Activated CD4-positive, alpha-beta T cell treated with anti-CD3 and anti-CD28 coated beads, Interleukin-2, amount 10 ng/mL, durations not matched to agents 24 days and 14 days (primary cell): ENCODE measurements at places on chromosomes 3 and 15. TPM values are rescaled to one million over a fixed set of nuclear protein-coding genes. Genes with fewer than 3 reads are reported as not detected.

The SYNM gene
- 0.79 and 1.1 TPM in 2 replicates for total RNA-seq

DNA sequence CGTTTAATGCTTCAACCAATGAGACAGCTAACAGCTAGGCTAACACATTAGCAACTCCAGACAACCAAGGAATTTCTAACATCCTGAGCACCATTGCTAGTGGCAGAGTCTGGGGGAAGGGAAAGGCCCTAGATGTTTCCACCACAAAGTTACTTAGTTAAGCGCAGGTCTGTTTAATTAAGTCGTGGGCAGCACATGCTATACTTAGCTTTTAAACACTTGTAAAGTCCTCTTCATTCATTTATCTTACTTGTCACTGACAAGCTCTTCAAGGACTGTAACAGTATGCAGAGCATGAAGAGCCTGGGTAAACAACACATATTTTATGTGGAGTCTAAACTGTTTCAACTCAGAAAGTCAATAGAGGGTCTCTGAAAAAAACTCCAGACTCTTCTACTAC, 221.1 kb upstream of the WNT5A start:
- no peak overlapping the region for H3K27ac ChIP-seq
- no peaks in the 10 kb centered on the region for H3K36me3 ChIP-seq
- DNase-seq = no peak
- no peak overlapping the region for H3K4me3 ChIP-seq
- no peaks in the 10 kb centered on the region for H3K4me1 ChIP-seq
- H3K27me3 ChIP-seq = no peaks in the 10 kb centered on the region

- H3K4me3 ChIP-seq = no peak overlapping the region
- H3K27me3 ChIP-seq = peaks cover 37% of the 10 kb centered on the region
- no peak for DNase-seq
- H3K27ac ChIP-seq = no peak overlapping the region
- no peaks in the 10 kb centered on the region for H3K36me3 ChIP-seq
Measured at GRCh38 chr15:48641416-48641815, 4.1 kb downstream of the FBN1 start.

GRCh38 chr15:56082263-56082761, 88.9 kb upstream of the NEDD4 start:
- no peaks in the 10 kb centered on the region for H3K36me3 ChIP-seq
- H3K4me1 ChIP-seq = peaks cover 3% of the 10 kb centered on the region
- H3K4me3 ChIP-seq = no peak overlapping the region
- H3K27me3 ChIP-seq = peaks cover 11% of the 10 kb centered on the region

- no peaks in the 10 kb centered on the region for H3K36me3 ChIP-seq
- H3K27ac ChIP-seq = no peak overlapping the region
- peaks cover 28% of the 10 kb centered on the region for H3K27me3 ChIP-seq
- no peak overlapping the region for H3K4me3 ChIP-seq
Measured at GRCh38 chr3:171685116-171685895, 125.0 kb downstream of the PLD1 start.

The CATSPER2 gene
- total RNA-seq = 8.9 and 10.0 TPM in 2 replicates

DNA sequence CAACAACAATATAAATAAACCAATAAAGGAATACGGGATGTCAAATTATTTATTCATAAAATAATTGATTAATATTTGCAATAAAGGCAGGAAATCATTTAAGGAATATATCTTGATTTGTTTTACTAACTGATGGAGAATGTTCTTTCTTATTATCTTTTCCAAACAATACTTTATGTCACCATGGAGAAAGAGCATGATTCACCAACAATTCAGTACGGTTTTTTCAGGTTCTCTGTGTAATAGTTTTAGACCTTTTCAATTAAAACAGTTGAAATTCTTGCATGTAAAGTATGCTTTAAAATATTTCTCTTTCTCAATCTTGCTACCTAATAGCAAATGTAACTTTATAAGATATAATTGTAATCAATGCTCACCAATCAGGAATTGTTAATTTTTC, 41.7 kb upstream of the MBNL1 start:
- no peaks in the 10 kb centered on the region for H3K36me3 ChIP-seq
- H3K27ac ChIP-seq = no peak overlapping the region
- no peak for DNase-seq
- no peak overlapping the region for H3K4me3 ChIP-seq
- H3K27me3 ChIP-seq = no peaks in the 10 kb centered on the region
- H3K4me1 ChIP-seq = peaks cover 42% of the 10 kb centered on the region

DNA sequence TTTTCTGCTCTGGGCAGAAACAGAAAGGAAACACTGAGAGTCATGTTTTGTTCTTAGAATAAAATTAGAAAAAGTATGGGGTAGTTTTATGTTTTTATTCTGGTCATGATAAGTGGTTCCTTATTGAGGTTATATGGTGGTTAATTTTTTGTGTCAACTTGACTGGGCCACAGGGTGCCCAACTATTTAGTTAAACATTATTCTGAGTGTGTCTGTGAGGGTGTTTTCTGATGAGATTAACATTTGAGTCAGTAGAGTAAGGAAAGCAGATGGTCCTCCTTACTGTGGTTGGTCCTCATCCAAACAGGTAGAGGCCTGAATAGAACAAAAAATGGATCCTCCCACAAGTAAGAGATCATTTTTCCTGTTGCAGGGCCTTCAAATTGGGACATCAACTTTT, 98.9 kb downstream of the C3orf38 start:
- H3K27me3 ChIP-seq = no peaks in the 10 kb centered on the region
- no peaks in the 10 kb centered on the region for H3K4me1 ChIP-seq
- no peak overlapping the region for H3K27ac ChIP-seq
- DNase-seq = no peak
- H3K4me3 ChIP-seq = no peak overlapping the region

The CSTA gene
- total RNA-seq = not detected in 2 replicates

The TM4SF1 gene
- 0.26 and 0.28 TPM in 2 replicates for total RNA-seq
